ENCODE measurements at places on chromosomes 7 and 10.

- no peak overlapping the region for H3K4me3 ChIP-seq
- H3K36me3 ChIP-seq: no peaks in the 10 kb centered on the region
- H3K27me3 ChIP-seq: peaks cover 2% of the 10 kb centered on the region
- H3K4me1 ChIP-seq: no peaks in the 10 kb centered on the region
Measured at GRCh38 chr10:24193330-24193729, 15.6 kb upstream of the KIAA1217 start.

DNA sequence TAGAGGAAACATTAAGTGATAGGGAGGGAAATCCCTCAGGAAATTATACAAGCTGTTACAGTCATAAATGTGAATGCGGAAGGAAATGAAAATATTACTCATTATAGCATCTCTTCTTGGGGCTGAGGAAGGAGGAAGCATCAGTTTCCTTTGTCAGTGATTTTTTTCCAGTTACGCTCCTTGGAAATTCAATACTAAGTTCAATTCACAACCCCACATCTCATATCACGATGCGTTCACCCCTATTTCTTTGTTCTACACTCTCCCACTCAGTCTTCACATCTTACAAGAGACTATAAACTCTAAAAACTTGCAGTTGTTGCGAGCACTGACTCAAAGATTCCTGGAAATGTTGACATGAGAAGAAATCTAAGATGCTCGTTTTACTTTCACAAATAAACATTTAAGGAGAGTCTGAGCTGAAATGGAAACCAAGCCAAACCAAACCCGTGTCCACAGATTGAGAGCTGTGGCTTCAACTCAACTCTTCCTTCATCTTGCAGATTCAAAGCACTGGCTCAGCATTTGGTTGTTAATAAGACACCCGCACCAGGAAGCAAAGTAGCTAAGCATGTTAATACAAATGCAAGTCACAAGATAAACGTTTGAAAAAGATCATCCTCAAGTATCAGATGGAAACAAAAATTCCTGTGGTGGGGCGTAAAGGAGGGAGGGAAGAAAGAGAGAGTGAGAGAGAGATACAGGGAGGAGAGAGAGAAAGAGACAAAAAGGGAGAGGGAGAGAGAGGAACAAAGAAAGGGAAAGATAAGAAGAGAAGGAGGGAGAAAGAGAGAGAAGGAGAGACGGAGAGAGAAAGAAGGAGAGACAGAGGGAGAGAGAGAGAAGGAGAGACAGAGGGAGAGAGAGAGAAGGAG lies 150.0 kb upstream of the RSU1 start:
- peaks cover 10% of the 10 kb centered on the region for H3K4me1 ChIP-seq
- H3K4me3 ChIP-seq: no peak overlapping the region
- H3K27ac ChIP-seq: no peak overlapping the region
- H3K27me3 ChIP-seq: no peaks in the 10 kb centered on the region
- peak; percentile 10 for DNase-seq

- no peak overlapping the region for H3K27ac ChIP-seq
- H3K4me3 ChIP-seq: no peak overlapping the region
- DNase-seq: no peak
- no peaks in the 10 kb centered on the region for H3K27me3 ChIP-seq
Measured at GRCh38 chr7:83782628-83783027, 133.7 kb upstream of the SEMA3E start.

- DNase-seq: no peak
- H3K27ac ChIP-seq: no peak overlapping the region
- H3K27me3 ChIP-seq: no peaks in the 10 kb centered on the region
Measured at GRCh38 chr10:100927266-100927665, 14.5 kb downstream of the SLF2 start.

GRCh38 chr7:111324228-111324627 lies 233.3 kb downstream of the LRRN3 start:
- DNase-seq: no peak
- no peak overlapping the region for H3K4me3 ChIP-seq
- H3K27me3 ChIP-seq: no peaks in the 10 kb centered on the region
- peaks cover under 1% of the 10 kb centered on the region for H3K4me1 ChIP-seq

- H3K4me1 ChIP-seq: no peaks in the 10 kb centered on the region
- no peak for DNase-seq
- peaks cover 3% of the 10 kb centered on the region for H3K27me3 ChIP-seq
- no peak overlapping the region for H3K27ac ChIP-seq
Measured at GRCh38 chr7:5404421-5404826, 19.2 kb downstream of the TNRC18 start.

GRCh38 chr7:5610500-5611186 lies 170.8 kb downstream of the RNF216 start:
- H3K4me1 ChIP-seq: no peaks in the 10 kb centered on the region
- H3K36me3 ChIP-seq: no peaks in the 10 kb centered on the region
- no peak overlapping the region for H3K27ac ChIP-seq
- H3K4me3 ChIP-seq: no peak overlapping the region
- H3K27me3 ChIP-seq: no peaks in the 10 kb centered on the region

- H3K36me3 ChIP-seq: peaks cover 16% of the 10 kb centered on the region
- H3K4me1 ChIP-seq: peaks cover 25% of the 10 kb centered on the region
- peak overlapping the region; percentile 63 for H3K27ac ChIP-seq
- no peaks in the 10 kb centered on the region for H3K27me3 ChIP-seq
- peak overlapping the region; percentile 25 for H3K4me3 ChIP-seq
Measured at GRCh38 chr7:106462365-106462859, 177.6 kb upstream of the NAMPT start.

DNA sequence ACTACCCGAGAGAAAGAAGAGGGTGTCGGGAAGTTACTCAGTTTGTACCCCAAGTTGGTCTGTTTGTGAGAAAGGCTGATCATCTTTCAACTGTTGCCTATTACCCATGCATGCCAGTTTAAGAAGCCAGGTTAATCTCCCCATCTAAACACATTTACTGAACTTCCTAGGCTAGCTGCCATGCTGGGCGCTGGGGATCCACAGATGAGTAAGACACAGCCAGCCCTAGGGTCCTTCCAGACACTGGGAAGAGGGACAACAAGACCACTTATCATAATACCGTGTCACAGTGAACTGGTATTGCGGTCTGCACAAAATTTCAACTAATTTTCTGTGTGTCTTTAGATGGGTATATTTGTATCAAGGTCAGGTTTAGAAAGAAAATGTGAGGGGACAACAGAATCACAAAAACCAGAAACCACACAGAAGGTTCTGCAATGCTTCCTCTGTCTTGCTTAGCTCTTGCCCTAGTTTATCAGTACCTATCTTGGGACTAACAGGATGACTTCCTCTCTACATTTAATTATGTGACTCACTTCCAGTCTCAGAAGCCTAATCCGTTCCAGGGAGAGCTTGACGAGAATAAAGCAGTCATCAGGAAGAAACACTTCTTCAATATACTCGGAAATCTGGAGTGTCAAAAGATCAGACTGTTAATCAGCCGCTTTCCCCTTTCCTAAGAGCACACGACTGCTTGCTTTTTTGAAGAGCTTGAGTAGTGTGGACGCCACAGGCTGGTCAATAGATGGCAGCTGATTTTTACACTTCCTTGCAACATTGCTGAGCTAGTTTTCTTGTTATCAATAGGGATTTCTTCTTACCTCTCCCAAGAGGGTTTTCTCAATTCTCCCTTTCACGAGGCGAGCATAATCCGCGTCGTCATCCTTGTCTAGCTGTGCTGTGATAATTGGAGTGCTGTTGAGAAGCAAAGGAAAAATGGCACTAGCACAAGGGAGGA lies 45.7 kb downstream of the POLR3A start:
- H3K36me3 ChIP-seq: peaks cover 50% of the 10 kb centered on the region
- DNase-seq: no peak
- no peaks in the 10 kb centered on the region for H3K27me3 ChIP-seq
- H3K4me3 ChIP-seq: no peak overlapping the region

DNA sequence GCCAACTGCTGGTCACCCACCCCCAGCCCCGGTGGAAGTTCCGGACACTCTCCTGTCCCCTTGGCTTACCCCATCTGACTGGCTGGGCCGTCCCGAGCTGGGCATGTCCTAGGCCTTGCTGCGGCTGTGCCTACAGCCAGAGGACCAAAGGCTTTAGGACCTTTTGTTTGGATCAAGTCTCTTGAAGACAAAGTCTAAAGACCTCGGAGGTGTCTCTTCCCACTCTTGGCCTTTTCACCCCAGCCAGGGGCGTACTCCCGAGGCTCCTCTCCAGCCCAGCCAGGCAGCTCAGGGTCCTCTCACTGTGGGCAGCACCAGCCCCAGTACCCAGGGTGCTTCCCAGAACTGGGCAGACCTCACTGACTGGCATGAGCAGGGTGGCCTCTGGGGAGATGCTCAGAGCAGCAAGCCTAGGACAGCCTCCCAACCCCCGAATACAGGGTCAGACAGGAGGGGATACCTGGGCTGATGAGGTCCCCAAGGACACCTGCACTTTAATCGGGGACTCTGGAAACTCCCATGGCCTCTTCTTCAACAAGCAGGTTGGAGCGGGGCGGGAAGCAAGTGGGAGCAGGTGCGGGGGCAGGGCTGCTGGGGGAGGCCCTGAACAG lies 2.7 kb upstream of the PWWP2B start:
- no peaks in the 10 kb centered on the region for H3K27me3 ChIP-seq
- no peaks in the 10 kb centered on the region for H3K36me3 ChIP-seq
- peak overlapping the region; percentile 18 for H3K4me3 ChIP-seq
- H3K27ac ChIP-seq: no peak overlapping the region
- peaks cover 19% of the 10 kb centered on the region for H3K4me1 ChIP-seq
- DNase-seq: no peak

- H3K27ac ChIP-seq: no peak overlapping the region
- no peaks in the 10 kb centered on the region for H3K4me1 ChIP-seq
- no peak overlapping the region for H3K4me3 ChIP-seq
- no peaks in the 10 kb centered on the region for H3K27me3 ChIP-seq
- DNase-seq: no peak
- no peaks in the 10 kb centered on the region for H3K36me3 ChIP-seq
Measured at GRCh38 chr7:39199006-39199405, 221.3 kb downstream of the POU6F2 start.

GRCh38 chr7:80488851-80489370 lies 23.0 kb downstream of the GNAT3 start:
- no peak for DNase-seq
- H3K4me1 ChIP-seq: no peaks in the 10 kb centered on the region
- no peak overlapping the region for H3K4me3 ChIP-seq

DNA sequence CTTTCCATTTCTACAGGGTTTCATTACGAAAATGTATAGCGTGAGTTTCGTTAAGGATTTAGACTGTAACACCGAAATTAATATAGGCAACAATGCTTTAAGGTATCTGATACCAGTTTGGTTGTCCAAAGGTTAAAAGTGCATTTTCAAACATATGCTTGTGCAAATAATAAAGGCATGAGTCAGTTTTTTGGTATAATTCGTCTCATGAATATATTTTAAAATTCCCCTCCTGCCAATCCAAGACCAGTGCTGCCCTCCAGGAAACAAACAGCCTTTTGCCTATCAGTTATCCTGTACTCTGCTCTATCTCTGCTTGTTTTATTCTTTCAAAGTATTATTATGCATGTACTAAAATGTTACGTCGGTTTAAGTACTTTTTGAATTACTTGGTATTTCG lies 2.0 kb downstream of the LCOR start:
- peaks cover 20% of the 10 kb centered on the region for H3K36me3 ChIP-seq
- H3K4me3 ChIP-seq: peak overlapping the region; percentile 97
- peaks cover 62% of the 10 kb centered on the region for H3K4me1 ChIP-seq
- no peak for DNase-seq

Measured in activated CD8-positive, alpha-beta T cell treated with anti-CD3 and anti-CD28 coated beads for 36 hours (primary cell).